Cardiac muscle cell (in vitro differentiated cells and primary cell): ENCODE measurements at places on chromosomes 7 and 10. TPM values are rescaled to one million over a fixed set of nuclear protein-coding genes. Genes with fewer than 3 reads are reported as not detected.

DNA sequence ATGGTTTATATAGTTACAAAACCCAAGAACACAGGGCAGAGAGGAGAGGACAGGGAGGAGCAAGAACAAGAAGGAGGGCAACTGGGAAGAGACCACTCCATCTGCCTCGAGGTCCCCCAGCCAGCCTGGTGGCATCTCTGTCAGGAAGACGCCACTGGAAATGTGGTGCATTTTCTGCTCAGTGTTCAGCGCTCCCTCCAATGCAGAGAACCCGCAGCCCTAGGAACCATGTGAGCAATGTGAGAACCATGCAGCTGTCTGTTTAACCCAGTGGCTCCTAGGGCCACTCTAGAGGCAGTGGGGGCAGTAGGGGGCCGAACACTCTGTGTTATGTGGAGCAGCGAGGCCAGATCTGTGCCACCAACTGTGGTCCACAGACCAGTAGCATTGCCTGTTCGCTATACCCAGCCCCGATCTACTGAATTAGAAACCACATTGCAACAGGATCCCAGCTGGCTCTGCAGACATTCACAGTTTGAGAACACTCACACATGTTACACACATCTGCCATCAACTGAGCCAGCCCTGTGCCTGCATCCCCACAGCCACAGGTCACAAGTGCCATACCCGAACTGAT, 110.2 kb downstream of the CPXM2 start:
- no peaks in the 10 kb centered on the region for H3K36me3 ChIP-seq
- H3K27me3 ChIP-seq = no peaks in the 10 kb centered on the region
- H3K27ac ChIP-seq = no peak overlapping the region
- H3K4me1 ChIP-seq = no peaks in the 10 kb centered on the region

- no peak overlapping the region for H3K4me3 ChIP-seq
- H3K27me3 ChIP-seq = no peaks in the 10 kb centered on the region
- H3K36me3 ChIP-seq = no peaks in the 10 kb centered on the region
- no peak for DNase-seq
- no peak overlapping the region for H3K27ac ChIP-seq
- H3K4me1 ChIP-seq = peaks cover 6% of the 10 kb centered on the region
Observed at GRCh38 chr10:13957856-13958255, 371.1 kb downstream of the PRPF18 start.

BAIAP2L1 gene
- 5.6 and 11.6 TPM in 2 replicates for total RNA-seq

DNA sequence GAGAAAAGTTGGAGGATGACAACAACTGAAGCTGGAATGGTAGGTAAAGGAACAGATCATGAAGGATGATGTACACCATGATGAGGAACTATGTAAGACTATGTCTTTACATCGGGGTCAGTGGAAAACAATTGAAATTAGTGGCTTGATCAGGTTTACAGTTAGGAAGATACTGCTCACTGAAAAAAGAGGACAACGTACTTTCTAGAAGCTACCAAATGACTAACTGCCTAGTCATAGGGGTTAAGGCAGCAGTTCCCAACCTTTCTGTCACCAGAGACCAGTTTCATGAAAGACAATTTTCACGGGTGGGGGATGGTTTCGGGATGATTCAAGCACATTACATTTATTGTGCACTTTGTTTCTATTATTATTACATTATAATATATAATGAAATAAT, 91.6 kb upstream of the ANKRD1 start:
- no peak overlapping the region for H3K27ac ChIP-seq
- H3K4me3 ChIP-seq = no peak overlapping the region
- DNase-seq = no peak
- no peaks in the 10 kb centered on the region for H3K4me1 ChIP-seq
- no peaks in the 10 kb centered on the region for H3K36me3 ChIP-seq

- no peaks in the 10 kb centered on the region for H3K27me3 ChIP-seq
- no peak overlapping the region for H3K27ac ChIP-seq
- DNase-seq = no peak
- H3K4me1 ChIP-seq = no peaks in the 10 kb centered on the region
Observed at GRCh38 chr7:108152198-108152597, 22.0 kb upstream of the LAMB4 start.

RAPGEF5 gene
- 0.11 and 0.21 TPM in 2 replicates for total RNA-seq

CAV1 gene
- total RNA-seq = 0.69 and 3.5 TPM in 2 replicates

DNA sequence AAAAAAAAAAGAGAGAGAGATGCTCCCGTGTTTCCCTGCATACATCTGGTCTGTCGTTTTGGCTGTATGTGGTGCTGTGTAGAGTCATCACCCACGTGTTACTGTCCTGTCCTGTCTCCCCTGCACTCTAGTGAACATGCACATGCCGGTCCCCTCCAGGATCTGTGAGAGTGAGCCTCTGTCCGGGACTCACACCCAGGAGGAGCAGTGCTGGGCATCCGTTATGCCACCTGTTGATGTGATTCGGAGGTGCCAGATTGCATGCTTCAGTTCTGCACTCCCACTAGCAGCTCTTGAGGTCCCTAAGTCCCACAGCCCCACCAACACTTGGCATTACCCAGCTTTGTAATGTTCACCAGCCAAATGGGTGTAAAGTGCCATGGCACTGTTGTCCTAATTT, 16.4 kb downstream of the GHRHR start:
- no peak overlapping the region for H3K4me3 ChIP-seq
- H3K27me3 ChIP-seq = peaks cover 42% of the 10 kb centered on the region
- H3K27ac ChIP-seq = no peak overlapping the region
- no peak for DNase-seq
- no peaks in the 10 kb centered on the region for H3K36me3 ChIP-seq

- no peak for DNase-seq
- no peak overlapping the region for H3K4me3 ChIP-seq
- peaks cover 12% of the 10 kb centered on the region for H3K27me3 ChIP-seq
- H3K27ac ChIP-seq = no peak overlapping the region
- H3K4me1 ChIP-seq = no peaks in the 10 kb centered on the region
- no peaks in the 10 kb centered on the region for H3K36me3 ChIP-seq
Observed at GRCh38 chr7:71140264-71140663, 8.3 kb downstream of the GALNT17 start.

GPR158 gene
- total RNA-seq = 0.18 and 0.28 TPM in 2 replicates

SFRP5 gene
- 23.7 and 35.0 TPM in 2 replicates for total RNA-seq

GRCh38 chr10:47095211-47095610, 184.0 kb downstream of the PTPN20 start:
- H3K4me3 ChIP-seq = no peak overlapping the region
- H3K27ac ChIP-seq = no peak overlapping the region
- H3K36me3 ChIP-seq = no peaks in the 10 kb centered on the region
- H3K4me1 ChIP-seq = no peaks in the 10 kb centered on the region

DNA sequence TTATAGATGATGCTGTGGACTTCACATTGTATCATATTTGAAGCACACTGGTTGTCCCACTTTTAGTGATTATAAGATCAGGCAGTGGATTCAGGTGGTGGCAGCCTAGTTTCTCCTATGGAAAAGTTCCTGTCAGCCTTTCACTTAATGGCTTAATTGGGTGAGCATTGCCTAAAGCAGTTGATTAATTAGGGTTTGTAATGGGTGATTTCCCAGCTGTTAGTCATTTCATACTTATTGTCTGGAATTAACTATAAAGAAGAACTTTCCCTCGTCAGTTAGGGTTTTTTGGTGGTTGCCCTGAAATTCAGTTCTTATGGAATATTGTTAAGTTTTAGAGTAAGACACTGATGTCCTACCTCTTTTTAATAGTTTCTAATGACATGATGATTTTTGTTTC, 78.8 kb downstream of the SLC25A40 start:
- H3K4me1 ChIP-seq = no peaks in the 10 kb centered on the region
- H3K36me3 ChIP-seq = no peaks in the 10 kb centered on the region
- no peaks in the 10 kb centered on the region for H3K27me3 ChIP-seq
- no peak for DNase-seq
- no peak overlapping the region for H3K4me3 ChIP-seq

DNA sequence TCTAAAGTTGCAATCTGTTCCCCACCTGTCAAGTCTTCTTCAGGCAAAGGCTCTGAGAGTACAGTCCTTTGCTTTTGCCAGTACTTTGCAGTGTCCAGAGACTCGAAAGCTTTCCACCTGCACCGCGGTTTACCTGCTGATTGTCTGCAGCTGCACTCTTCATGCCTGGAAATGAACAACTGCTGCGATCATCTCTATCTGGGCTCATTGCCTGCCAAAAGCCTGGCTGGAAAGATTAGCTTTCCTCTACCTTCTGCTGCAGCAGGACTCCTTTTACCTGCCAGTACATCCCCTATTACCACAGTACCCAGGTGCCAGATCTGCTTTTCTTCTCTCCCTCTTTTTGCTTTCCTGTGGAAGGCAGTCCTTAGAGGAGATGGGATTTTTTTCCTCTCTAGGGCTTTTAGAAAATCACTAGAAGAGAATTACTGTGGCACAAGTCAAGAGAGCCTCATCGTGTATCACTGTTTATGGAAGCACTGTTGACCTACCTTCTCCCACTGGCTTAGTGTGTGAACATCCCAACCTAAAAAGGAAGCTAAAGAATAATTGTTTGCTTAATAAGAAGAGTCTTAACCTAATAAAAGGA, 2.2 kb downstream of the STRIP2 start:
- H3K36me3 ChIP-seq = no peaks in the 10 kb centered on the region
- H3K4me1 ChIP-seq = no peaks in the 10 kb centered on the region
- no peak for DNase-seq
- no peak overlapping the region for H3K4me3 ChIP-seq
